ENCODE measurements at places on chromosomes 11 and 22.

- DNase-seq, result peak; percentile 32
Observed at GRCh38 chr11:117597071-117597470, 199.9 kb downstream of the DSCAML1 start.

DNA sequence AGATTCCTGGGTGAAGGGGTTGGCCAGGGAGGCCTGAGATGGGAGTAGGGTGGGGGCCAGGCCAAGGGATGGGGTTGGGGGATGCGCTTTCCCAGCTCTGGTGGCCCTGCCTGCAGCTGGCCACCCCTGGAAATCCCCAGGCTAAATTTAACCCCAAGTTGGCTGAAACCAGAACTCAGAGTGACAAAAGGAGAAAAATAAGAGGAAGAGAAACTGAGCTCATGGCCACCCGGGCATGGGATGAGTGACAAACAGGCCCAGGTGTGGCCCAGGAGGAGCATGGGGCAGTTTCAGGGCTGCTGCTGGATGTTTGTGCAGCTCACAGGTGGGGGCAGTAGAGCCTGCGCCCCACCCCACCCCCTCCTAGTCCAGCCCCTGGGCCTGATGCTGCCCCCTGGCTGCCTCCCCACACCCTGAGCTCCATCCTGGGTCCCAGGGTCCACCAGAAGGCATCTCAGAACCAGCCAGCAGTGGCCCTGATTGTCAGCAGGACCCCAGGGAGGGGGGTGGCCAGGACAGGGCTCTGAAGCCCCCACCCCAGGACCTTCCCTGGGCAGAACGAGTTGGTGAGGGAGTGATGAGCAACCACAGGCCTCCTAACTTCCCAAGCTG is 48.0 kb downstream of the IGLL5 start:
- no peak for DNase-seq

DNA sequence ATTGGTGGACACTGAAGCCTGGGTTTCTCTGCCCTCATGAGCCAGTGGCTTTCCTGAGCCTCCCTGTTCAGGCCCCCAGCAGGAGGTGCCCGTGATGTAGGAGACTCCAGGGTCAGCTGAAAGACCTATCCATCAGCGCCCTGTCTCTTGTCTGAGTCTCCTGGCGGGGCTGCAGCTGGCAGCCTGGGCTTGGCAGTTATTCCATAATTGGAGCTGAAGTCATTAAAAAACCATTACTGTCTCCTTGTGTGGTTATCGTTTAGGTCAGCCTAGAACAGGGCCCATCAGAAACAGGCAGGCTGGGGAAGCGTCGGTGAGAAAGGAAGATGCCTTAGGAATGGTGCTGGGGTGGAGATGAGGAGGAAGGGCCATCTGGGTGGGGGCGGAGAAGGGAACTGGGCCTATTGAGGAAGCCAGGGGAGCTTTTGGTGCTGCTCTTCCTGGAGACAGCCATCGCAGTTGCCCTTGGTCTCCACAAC is 5.0 kb downstream of the TUB start:
- DNase-seq, result no peak

- DNase-seq, result no peak
Observed at GRCh38 chr22:50660306-50660705, 12.3 kb upstream of the SHANK3 start.

DNA sequence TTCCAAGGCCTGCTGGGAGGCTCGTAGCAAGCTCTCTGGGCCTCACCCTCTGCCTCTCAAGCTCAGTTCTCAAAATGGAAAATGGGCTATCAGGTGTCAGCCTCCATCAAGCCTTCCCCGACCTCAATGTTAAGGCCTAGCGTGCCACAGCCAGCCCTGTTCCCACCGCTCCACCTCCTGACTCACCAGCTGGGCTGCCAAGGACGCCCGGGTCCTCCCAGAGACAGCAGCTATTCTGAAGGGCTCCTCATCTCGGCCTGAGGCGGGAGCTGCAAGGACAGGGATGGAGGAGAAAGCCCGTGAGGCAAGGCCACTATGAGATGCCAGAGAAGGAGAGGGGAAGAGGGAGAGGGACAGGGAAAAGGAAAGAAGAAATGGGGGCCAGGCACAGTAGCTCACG is 19.9 kb downstream of the ARAP1 start:
- no peak for DNase-seq

DNA sequence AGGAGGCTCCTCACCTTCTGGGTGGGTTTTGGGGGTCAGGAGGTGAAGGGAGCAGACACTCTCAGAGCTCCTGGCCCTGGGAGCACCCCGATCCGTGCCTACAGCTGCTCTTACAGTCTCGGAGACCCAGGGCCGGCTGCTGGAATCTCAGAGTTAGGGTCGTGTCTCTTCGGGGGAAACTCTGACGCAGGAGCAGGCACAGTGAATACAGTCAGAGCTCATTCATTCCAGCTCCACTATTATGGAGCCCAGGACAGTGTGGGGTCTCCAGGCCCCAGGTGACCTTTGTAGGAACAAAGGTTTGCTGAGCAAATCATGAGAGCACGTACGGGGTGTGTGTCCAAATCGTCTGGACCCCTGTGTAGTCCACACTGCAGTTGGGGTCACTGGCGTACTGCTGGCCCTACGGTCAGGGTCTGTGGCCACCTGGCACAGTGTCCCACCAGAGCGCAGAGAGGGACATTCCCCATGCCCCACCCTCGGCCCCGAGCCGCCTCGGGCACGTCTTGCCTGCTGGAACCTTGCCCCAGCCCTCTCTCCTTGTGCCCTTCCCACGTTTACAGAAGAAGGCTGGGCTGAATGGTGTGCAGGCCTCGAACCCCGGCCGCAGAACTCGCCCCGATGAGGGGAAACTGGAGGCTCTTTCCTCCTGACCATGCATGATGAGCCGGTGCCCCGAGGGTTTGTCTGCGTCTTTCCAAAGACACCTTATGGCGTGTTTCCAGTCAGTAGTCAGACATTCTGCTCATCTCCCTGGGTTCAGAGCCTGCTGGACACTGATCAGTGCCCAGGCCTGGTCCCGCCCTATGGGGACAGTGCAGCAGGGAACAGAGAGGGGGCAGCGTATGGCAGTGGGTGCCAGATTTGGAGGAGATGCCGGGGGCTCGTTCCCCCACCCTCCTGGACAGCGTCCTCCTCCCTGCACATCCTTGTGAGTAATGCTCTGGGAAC is 1166.6 kb downstream of the BRD1 start:
- no peak for DNase-seq

DNA sequence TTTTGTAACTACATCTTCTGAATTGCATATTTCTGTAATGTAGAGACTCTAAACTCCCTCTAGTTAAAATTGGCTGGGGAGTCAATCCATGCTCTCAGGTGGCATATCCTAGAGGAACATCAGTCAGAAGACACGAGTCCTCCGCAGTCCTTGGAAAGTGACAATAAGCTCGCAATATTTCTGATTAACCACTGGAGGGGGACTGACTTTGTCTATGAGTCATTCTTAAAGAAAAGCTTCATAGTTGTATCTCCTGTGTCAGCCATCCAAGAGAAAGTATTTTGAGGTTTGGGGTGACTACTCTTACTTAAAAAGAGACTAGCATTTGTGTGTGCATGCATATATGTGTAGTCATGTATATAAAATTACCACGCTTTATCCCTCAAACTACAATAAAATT is 60.2 kb downstream of the SLN start:
- no peak for DNase-seq

- DNase-seq, result no peak
Observed at GRCh38 chr11:119652907-119653659, 75.9 kb downstream of the NECTIN1 start.

DNA sequence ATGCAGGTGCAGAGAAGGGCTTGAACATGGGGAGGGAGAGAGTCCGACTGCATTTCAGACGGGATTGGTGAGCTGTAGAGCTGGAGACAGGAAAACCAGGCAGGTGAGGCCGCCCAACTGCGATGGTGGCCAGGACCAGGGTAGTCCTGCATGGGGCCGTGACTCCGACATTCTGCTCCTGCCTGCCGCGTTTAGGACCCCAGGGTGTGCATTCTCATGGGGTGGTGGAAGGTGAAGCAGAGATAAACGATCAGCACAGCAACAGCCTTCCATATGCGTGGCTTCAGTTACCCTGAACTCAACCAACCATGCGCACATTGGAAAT is 29.3 kb downstream of the SHANK2 start:
- DNase-seq, result no peak

GRCh38 chr22:18114495-18114894 is 3.9 kb downstream of the TUBA8 start:
- no peak for DNase-seq

DNA sequence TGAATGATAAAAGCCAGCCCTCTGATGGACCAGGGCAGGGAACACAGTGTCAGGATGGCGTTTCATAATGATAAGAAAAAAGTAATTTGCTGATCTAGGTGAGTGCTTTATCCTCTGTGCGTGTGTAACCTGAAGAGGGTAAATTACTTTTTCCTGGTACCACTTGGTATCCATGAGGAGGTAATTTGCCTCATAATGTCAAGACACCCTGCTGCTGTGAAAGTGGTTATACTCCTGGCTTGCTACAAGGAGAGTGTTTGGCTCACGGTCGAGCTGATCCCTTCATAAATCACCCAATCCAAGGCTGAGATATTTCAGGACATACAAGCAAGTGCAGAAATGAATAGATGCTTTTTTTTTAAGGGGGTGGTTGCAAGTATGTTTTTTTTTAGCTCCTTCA is 207.2 kb upstream of the PGR start:
- no peak for DNase-seq

DNA sequence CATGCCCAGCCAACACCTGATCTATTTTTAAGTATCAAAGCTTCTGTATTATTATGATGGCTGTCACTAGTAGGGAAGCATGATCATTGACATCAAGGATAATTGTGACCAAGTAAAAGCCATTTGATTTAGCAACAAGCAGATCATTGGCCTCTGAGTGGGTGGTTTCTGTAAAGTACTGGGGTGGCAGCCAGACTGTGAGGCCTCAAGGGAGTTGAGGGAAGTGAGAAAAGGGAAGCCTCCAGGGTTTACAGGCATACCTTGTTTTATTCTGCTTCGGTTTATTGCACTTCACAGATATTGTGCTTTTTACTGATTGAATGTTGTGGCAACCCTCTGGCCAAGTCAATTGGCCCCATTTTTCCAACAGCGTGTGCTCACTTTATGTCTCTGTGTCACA is 60.1 kb downstream of the PRR5L start:
- no peak for DNase-seq

DNA sequence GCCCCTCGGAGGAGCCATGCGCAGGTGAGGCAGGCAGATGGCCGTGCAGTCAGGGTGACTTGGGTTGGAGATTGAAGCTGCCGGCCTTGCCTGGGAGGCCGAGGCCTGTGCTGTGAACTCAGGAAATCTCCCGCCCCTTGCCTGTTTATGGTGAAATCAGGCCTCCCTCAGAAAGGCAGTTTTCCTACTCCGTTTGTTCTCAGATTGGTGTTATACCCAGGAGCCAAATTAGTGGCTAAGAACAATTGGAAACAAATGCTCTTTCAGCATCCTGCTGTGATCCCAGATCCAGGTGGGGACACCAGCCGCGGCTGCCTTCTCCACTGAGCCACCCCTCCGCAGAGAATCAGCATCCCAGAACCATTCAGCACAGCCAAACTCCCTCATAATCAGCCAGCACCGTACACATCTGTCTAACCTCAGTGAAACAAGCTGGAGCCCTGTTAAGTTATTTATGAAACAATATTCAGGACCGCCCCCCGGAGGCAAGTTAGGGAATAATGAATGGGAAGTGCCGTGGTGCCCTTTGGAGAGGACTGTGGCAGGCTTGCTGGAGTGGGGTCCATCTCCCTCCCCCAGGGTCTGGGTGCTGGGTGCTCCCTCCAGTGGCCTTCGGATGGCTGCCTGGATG is 60.0 kb downstream of the PKNOX2 start:
- no peak for DNase-seq

DNA sequence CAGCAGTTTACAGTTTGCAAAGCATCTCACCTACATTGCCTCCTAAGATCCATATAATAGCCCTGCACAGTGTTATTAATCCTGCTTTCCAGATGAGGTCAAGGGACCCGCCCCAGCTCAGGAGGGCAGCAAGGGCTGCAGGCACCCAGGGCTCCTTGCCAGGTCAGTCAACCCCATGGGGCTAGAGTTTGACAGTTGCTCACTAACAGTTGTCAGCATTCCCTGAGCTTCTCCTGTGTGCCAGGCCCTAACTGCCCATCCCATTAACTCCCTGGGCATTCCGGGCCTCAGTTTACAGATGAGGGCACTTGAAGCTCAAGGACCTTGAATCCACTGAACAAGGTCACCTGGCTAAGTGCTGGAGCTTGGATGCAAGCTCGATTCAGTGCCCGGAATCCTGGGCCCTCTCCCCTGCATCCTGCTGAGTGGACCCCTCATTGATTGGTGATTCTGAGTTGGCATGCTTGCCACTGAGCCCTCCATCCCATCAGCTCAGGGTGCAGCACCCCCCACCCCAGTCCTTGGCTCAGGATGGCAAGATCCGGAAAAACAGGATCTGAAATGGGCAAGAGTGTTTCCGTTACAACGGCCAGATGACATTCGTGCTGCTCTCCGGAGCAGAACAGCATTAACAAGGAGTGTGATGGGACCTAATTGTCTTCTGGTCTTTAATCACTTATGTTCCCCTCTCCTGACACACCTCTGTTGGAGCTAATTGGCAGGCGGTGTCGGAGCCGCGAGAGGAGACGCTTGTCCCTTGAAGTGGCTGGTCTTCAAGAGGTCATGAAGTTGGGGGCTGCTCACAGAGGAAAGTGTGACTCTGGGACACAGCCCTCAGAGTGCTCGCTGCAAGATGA is 87.4 kb upstream of the SHISAL1 start:
- no peak for DNase-seq

GRCh38 chr11:46896719-46897406 is 21.5 kb downstream of the LRP4 start:
- DNase-seq, result no peak

- no peak for DNase-seq
Observed at GRCh38 chr11:83249972-83250593, 36.1 kb downstream of the CCDC90B start.

GRCh38 chr11:119739021-119739703 is 10.2 kb upstream of the NECTIN1 start:
- no peak for DNase-seq

DNA sequence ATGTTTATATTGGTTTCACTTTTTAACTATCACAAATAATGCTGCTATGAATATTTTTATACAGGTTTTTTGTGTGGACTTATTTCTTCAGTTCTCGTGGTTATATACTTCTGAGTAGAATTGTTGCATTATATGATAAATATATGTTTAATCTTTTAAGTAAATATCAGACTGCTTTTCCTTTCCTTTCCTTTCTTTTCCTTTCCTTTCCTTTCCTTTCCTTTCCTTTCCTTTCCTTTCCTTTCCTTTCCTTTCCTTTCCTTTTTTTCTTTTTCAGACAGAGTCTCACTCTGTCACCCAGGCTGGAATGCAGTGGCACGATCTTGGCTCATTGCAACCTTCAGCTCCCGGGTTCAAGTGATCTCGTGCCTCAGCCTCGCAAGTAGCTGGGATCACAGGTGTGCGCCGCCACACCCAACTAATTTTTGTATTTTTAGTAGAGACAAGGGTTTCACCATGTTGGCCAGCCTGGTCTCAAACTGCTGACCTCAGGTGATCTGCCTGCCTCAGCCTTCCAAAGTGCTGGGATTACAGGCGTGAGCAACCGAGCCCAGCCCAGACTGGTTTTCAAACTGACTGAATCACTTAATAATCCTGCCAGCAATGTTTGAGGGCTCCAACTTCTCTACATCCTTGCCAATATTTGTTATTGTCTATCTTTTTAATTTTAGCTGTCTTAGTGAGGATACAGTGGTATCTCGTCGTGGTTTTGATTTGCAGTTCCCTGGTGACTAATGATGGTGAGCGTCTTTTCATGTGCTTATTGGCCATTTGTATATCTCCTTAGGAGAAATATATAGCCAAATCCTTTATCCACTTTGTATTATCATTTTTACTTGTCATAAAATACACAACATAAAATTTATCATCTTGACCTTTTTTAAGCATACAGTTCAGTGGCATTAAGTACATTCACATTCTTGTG is 21.9 kb downstream of the HTR3B start:
- no peak for DNase-seq

GRCh38 chr11:107848345-107848744 is 10.2 kb downstream of the SLC35F2 start:
- DNase-seq, result no peak
